Activated CD8-positive, alpha-beta memory T cell treated with anti-CD3 and anti-CD28 coated beads, Interleukin-2, amount 50 U/mL, for 48 hours (primary cell): ENCODE measurements at places on chromosomes 2 and 18.
A peak's percentile ranks its signal among the peaks of the same experiment; 100 is the strongest.

DNA sequence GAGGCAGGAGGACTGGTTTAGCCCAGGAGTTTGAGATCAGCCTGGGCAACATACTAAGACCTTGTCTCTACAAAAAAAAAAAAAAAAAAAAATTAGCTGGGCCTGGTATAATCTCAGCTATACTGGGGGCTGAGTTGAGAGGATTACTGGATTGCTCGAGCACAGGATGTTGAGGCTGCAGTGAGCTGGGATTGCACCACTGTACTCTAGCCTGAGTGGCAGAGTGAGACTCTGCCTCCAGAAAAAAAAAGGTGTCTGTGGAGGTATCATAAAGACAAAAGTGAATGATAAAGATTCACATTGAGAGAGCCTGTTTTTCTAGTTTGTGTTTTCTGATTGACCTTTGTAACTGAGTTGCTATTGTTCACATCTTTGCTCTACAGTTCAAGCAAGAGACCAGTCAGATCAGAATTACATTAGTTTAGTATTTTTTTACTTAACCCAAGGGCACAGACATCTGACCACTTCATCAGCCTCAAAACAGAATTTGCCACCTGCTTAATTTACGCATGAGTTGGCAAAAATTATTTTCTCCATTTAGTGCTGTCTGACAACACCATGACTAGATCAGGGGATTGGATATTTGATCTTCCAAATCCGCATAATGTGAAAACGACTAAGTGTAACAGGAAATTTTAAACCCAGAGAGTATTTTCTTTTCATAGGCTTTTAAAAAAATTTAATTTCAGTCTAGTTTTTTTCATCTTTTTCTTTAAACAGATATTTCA lies 271.0 kb downstream of the TGIF1 start:
- DNase-seq = no peak

DNA sequence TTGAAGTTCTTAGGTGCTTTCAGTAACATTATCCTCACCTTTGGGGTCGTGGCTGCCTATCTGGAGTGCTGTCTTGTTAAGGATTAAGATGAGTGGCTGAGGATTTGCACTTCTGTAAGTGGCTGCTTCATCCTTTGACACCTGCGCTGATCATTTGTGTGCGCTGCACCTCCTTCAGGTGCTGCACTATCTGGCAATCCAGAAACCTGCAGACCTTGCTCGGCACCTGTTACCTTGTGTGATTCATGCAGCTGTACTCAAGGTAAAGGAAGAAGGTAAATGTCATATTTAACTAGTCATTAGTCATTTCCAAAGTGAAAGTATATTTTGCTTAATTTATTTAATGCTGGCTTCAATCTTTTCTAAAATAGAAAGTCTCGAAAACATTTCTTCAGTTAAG lies 110.3 kb downstream of the RAB3GAP1 start:
- no peak for DNase-seq

DNA sequence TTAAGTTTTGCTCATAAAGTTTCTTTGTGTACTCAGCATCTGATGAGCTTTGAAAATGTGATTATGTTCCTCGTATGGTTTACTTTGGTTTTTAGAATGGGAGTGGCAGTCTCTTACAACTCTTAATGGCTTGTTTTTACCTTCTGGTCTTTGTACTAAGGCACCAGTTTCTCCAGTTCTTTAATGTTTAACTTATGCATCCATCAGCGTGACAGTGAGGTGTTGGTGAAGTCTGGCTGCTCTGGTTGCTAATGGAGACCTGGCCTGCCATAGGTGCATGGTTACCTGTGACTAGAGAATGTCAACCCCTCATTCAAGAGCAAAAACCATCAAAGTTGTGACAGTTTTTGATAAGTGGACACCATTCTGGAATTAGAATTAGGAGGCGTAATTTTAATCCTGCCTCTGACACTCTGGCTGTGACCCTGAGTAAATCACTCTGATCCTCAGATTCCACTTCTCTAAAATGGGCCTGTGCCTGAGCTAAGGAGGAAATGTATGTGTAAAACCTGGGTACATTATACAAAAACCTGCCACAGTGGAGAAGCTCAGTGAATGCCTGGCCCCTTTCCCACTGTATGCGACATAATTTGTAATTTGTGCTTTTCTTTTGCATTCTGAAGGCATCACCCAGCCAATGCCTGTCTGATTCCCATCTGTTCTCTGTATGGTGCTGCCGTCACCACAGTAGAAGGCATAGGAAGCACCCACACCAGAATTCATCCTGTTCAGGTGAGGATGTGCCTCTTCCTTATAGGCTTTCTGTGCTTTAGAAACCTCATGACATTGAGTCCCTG lies 11.2 kb downstream of the AOX1 start:
- no peak for DNase-seq

- DNase-seq = no peak
Observed at GRCh38 chr2:96759548-96759947, 1.2 kb upstream of the CNNM4 start.

GRCh38 chr2:121877366-121877765 lies 121.9 kb downstream of the TSN start:
- no peak for DNase-seq

DNA sequence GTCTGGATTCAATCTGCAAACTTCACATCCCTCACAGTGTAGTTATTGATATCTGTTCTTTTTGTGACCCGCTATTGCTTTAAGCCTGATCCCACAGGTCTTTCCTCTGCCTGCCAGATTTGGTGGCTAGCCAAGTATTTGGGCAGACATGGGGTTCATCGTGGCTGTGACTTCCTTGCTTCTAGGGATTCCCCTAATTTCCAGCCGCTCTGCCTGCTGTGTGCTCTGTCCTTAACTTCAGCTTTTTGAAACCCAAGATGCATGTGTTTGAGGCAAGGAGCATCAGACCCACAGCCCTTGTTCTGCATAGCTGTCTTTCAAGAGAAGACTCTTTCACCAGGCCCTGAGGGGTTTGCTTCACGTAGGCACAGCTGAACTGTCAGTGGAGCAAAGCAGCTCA lies 54.2 kb downstream of the NCAPH start:
- no peak for DNase-seq

DNA sequence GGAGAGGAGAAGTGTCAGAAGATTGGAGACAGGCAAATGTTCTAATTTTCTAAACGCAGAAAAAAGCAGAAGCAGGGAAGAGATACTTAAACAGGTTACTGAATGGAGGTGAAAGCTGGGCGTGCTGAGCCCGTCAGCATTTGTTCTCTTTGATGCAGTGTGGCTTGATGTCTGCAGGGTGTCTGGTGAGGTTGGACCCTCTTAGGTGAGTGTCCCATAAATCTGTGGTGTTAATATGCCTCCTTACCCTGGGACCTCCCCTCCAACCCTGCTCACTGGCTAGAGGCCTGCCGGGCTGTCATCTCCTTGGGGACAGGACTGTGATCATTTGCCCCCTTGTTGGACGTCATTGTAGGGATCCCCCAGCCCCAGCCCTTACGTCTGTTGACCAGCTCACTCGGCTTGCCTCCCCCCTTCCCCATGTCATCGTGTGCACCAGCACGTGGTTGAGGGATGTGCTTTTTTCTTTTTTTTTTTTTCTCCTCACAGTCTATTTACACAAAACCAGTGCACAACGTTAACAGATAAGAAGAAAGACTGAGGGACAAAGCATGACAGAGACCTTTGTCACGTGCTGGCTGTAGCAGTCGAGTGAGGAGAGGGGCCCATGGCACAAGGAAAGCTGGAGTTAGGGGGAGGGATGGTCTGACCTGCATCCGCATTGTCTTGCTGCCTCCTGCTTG lies 56.4 kb downstream of the NCK2 start:
- no peak for DNase-seq

GRCh38 chr2:226040344-226040900 lies 640.9 kb downstream of the NYAP2 start:
- no peak for DNase-seq

GRCh38 chr2:83006961-83007360 lies 1452.1 kb downstream of the SUCLG1 start:
- DNase-seq = no peak

DNA sequence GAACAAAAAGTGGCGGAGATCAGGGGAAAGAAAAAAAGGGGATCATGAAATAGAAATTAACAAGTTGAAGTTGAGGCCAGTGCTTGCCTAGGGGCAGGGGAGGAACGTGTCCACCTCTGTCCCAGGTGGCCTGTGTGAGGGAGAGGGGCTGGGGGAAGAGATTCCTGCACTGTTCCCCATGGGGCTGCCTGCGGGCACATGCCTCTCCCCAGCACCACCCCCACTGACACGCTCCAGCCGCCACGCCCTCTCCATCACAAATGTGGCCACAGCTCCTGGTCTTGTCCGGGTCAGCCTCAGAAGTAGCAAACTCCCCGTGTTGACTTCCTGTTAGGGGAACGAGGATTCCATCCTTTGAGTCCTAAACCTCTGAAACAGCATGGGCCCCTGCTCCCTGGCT lies 161.2 kb downstream of the GLI2 start:
- DNase-seq = no peak

DNA sequence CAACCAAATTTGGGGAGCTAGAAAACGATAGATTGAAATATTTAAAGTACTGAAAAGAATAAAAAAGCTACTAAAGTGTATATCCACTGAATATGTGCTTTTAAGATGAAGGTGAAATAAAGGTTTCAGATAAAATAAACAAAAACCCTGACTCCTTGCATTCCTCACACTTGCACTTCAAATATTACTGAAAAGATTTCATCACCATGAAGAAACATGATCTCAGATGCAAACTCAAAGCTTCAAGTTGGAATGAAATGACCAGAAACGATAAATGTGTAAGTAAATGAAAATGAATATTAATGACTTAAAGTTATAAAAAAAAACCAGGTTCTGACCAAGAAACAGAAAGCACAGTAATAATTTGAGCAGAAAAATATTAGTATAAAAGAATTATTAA lies 1246.0 kb upstream of the ACVR2A start:
- DNase-seq = no peak

- no peak for DNase-seq
Observed at GRCh38 chr2:160884056-160884455, 276.2 kb upstream of the TANK start.

DNA sequence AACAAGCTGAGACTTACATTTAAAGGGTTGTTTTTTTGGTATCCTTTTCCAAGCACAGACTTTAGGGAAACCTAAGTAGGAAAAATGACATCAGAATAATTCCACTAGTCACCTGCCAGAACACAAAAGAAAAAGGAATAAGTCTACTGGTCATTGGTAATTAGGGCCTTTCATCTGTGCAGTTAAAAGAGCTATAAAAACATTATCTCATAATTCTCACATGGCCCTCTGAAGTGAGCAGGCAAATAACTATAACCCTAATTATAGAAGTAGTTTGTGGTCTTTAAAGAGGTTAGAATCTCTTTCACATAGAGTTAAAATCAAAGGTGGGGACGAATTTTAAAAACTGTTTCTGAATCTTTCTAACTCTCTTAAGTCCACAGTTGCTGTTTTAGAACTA lies 111.1 kb upstream of the B3GNT2 start:
- DNase-seq = no peak

- DNase-seq = peak; percentile 61
Observed at GRCh38 chr2:64203858-64204632, 59.8 kb upstream of the PELI1 start.

DNA sequence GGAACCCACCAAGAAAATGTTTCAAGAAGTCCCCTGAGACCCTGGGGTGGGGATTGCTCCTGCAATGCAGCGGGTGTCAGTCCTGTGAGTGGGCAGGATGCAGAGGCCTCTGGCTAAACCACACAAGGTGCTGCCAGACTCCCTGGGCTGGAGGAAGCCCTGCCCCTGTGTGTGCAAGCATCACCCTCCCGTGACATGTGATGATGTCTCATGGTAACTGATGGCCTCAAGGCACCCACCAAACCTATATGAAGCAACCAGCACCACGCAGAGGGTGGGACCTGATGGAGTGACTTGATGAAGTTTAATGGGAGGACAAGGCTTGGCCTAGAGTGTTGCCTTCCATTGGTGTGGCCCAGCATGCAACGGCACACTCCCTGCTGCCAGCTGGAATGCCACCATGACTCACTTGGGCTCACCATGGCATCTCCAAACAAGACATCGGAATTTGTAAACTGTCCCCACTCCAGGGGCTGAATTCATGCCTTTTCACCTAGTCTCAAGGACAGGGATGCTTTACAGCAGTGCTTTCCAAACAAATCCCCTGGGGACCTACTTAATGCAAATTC lies 8.7 kb upstream of the SLC14A1 start:
- DNase-seq = no peak

- DNase-seq = no peak
Observed at GRCh38 chr2:241619597-241620418, 17.1 kb downstream of the THAP4 start.

- DNase-seq = no peak
Observed at GRCh38 chr2:144082777-144083176, 437.1 kb downstream of the ZEB2 start.

DNA sequence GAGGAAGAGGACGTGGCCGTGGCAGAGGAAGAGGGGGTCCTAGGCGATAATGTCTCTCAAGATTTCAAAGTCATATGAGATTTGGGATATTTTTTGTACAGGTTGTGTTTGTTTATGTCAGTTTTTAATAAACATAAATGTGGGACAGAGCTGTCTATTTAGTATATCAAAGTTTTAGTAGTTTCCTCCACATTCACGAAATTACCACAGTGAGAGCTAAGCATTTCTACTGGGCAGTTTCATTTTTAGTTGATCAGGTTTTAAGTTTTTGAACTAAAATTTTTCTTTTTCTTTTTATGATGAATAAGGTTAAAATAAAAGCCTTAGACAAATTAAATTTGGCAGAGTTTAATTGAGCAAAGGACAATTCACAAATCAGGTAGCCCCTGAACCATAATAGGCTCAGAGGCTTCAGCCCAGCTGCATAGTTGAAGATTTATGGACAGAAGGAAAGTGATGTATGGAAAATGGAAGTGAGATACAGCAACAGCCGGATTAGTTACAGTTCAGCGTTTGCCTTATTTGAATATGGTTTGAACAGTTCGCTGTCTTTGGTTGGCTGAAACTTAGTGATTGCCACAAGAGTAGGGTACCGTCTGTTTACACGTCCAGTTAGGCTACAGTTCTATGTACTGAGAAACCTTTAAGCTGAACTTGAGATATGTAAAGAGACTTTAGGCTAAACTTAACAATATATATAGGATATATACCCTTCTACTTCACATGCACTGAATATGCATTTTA lies 17.1 kb downstream of the SNRPD1 start:
- no peak for DNase-seq

DNA sequence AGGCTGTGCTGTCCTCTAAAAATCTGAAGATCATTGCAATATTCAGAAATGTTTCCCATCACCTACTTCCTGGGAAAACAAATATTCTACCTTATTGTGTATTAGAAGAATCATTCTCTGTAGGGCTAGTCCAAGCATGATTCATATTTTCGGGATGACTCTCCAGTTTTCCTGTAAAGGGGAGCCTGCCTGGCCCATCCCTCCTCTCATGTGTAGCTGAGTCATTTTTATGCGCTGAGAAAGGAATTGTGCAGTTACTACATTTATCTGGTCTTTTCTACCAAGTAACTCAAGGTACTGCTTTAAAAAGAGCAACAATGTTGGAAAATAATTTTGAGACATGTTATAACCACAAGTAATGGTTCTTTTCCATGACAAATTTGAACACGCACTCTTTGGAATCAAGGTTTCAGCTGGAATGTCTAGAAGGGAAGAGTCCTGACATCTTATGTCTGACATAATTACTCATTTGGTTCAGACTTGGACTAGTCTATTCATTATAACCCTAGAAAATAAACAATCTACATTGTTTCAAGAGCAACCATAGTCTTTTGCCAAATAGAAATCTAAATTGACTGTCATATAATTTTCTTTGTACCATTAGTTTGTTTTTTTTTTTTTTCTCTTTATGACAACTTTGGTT lies 6.6 kb downstream of the DSG3 start:
- no peak for DNase-seq
